ENCODE measurements at places on chromosomes 5 and 9.
A peak's percentile ranks its signal among the peaks of the same experiment; 100 is the strongest.

- no peak for DNase-seq
Measured at GRCh38 chr9:134321946-134322741, 4.1 kb upstream of the RXRA start.

DNA sequence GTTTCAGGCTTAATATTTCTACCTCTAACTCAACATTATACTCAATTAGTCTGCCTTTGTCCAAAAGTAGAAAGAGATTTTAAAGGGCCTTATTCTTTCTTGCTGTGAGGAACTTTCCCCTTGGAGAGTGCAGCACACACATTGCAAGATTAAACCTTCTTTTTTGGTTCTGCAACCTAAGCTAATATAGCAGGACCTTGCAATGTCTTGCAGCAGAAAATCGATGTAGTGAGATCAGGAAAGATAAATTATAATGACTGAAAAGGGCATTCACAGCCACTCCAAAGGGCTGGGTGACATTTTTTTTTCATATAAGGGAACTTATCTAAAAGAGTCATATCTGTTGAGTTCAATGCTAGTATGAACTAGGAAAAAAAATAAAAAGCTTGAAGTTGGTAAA is 422.7 kb upstream of the ADAMTS16 start:
- DNase-seq: no peak

- DNase-seq: peak; percentile 31
Measured at GRCh38 chr9:134099123-134099761, 31.4 kb upstream of the BRD3 start.

DNA sequence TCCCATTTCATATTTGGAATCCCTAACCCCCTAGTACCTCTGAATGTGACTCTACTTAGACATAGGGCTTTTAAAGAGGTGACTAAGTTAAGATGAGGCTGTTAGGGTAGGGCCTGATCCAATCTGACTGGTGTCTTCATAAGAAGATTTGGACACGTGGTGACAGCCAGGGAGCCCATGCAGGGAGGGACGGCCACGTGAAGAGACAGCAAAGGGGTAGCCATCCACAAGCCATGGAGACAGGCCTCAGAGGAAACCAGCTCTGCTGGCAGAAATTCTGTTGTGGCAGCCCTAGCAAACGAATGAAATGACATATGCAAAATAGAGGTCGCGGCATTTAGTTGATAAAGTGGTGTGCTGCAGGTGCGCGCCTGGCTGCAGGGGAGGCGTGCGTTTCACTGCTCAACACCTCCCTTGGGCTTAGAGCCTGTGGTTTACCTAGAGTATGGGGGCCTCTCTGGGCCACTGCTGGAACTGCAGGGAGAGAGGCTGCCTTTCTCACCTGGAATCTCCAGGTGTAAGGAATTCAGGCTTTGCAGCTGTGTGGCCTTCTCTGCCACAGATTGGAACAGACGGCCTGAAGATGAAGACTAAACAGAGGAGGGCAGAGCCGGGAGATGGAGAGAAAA is 7.1 kb upstream of the AFAP1L1 start:
- peak; percentile 42 for DNase-seq

- DNase-seq: no peak
Measured at GRCh38 chr9:89492586-89492985, 5.3 kb downstream of the SEMA4D start.

DNA sequence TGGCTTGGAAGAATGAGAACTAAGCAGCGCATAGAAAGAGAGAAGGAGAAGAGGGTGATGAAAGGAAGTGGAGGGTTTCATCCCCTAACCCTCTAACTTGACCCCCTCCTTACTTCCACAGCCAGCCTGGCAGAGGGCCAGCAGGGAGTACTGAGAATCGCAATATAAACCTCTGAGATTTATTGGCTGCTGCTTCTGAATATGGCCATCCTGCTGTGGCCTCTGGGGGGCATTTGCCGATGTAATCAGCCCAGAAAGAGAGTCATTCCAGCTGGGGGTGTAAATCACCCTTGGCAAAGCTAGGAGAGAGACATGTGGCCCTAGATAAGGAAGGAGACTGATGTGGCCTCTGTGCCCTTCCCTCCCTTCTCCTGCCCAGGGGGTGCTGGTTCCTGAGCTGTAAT is 960 bp upstream of the GFRA3 start:
- DNase-seq: no peak

DNA sequence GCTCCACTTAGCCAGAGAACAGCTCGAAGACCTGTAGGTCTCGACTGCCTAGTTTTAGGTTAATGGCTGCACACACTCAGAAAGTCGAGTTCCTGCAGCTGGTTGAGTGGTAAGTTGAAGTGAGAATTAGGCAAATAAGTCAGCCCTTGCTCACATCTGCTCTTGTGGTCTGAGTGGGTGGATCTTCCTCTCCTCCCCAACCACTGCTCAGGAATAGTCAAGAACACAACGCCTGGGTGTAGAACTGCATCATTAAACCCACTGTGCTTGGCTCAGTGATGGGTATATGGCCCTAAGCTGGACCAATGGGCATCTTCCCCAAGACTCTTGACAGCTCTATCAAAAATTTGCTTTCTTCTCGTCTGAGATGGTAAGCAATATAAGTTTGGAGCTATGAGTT is 20.9 kb upstream of the ADAM19 start:
- DNase-seq: no peak

DNA sequence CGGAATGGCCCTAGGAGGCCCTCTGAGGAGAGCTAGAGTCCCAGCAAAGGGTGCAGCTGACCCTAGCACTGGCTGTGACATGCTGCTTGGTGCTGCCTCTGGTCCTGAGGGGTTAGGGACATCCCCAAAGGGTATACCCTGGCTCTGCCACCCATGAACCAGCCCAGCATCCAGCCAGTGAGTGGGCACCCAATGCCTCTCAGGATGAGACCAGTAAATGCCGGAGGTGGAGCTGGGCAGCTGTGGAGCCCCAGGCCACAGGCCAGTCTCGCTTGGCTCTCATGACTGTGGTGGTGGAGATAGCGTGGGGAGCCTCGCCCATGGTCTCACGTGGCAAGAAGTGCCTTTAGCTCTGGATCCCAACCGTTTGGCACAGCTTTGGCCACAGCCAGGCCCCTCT is 3.7 kb upstream of the CEL start:
- DNase-seq: no peak

DNA sequence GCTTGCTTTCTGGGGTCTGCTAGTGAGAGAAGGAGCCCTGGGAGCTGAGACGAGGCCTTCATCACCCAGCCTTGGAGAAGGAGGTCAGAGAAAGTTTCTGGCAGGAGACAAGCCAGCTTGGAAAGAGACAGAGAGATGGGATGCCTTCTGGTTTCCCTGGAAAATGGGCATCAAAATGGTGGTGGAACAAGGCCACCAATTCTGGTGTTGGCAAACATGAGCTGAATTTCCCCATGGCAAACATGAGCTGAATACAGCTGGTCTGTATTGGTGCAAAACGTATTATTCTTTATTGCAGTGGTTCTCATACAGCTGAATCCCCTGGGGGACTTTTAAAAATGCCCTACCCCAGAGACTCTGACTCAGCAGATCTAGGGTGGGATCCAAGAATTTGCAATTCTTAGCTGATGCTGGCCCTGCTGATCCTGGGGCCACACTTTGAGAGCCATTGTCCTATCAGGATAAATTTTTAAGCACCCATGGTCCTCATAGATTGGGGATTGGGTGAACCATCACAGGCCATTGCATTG is 39.1 kb upstream of the S1PR3 start:
- DNase-seq: no peak

DNA sequence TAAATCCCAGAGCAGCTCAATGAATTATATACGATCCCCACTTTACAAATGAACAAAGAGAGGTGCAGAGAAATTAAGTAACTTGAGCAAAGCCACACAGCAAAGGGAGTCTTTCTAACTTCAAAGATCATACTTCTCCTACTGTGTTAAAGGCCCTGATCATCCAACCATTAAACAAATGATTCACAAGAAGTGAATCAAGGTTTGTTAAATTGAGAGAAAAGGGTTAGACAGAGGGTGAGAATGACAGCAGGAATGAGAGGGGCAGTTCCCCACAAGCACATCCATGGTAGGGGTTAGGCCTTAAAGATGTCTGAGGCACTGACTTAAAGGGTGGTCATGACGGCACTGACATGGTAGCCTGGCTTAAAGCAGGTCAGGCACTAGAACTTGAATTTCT is 10.7 kb downstream of the IDNK start:
- DNase-seq: no peak

DNA sequence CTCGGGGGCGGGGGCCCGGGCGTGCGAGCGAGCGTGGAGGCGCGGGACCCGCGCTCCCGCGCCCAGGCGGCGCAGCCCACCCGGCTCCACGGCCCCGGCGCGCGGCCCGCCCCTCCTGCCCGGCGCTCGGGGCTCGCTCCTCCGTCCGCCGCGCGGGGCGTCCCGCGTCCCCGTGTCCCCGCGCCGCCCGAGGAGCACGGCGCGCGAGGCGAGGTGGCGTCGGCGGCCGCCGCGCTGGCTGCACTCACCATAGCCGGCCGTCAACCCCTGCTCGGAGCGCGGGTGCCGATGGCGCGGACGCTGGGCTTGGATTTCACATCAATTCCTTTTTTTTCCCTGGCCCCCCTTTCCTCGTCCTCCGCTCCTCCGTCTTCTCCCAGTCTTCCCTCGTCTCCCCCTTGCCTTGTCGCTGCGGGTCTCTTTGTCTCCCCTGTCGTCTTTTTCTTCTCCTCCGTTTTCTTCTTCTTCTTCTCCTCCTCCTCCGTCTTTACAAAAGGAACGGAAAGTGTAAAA is 494 bp downstream of the PTCH1 start:
- peak; percentile 49 for DNase-seq

DNA sequence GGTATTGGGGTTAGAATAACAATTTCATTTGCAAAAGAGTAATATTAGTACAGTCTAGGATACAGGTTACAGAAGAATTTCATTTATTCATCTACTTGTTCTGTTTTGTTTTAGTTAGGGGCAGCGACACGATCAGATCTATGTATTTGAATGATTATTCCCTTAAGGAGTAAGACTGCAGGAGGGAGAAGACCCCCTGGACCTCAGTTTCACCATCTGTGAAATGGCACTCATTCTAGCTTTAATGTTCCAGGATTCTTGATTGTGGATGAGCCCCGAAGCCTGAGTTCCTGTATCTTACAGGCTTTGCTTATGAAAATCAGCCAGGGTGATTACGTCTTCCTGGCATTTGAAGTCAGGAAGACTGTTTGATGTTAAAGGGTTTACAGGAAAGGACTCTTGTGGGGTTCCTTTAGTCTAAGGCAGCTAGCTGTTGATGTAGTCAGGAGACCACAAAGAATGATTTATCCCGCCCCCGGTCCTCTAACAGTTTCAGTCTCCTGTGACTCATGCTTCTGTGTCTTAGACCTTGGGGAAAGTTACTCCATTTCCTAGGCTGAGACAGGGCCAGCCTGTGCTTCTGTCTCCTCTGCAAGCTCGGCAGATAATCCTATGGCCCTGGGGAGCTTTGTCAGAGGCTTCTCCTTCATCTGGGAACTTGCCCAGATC is 11.5 kb downstream of the SMIM3 start:
- no peak for DNase-seq

GRCh38 chr5:137217599-137218200 is 281.4 kb downstream of the SPOCK1 start:
- no peak for DNase-seq

DNA sequence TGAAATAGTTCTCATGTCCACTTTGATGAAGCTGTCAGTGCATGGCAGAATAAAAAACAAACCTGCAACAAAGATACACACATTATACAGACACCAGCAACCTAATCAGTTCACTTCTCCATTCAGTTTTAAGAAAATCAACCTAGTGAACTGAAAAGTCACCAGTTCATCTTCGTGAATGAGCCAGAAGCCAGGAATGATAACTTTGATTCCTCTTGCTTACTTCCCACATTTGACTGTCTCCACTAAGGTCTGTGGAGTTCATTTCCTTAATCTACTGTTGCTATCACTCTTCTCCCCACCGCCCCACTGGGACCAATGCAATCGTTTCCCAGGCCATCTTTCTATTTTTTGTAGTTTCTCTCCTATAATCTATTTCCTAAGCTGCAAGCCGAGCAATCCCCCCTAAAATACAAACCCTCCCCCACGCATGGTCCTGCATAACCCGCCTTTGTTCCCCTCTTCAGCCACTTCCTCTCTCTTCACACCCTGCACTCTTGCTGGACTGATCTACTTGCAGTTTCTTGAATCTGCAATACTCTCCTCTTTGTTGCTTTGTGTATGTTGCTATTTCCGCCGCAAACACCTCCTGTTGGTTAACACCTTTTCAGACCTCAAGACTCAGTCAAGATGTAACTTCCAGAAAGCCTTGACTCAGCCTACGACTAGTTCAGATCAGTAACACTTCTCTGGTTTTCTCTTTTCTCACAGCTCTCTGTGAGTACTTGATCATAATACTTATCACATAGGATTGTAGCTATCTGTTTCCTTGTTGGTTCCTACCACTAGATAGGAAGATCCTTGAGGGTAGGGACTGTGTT is 16.6 kb downstream of the STOM start:
- DNase-seq: no peak

- DNase-seq: no peak
Measured at GRCh38 chr5:178371362-178372111, 138.9 kb upstream of the PHYKPL start.

- DNase-seq: no peak
Measured at GRCh38 chr5:171599411-171599810, 180.0 kb downstream of the FGF18 start.

GRCh38 chr9:28598408-28598807 is 1025.1 kb upstream of the C9orf72 start:
- peak; percentile 35 for DNase-seq

DNA sequence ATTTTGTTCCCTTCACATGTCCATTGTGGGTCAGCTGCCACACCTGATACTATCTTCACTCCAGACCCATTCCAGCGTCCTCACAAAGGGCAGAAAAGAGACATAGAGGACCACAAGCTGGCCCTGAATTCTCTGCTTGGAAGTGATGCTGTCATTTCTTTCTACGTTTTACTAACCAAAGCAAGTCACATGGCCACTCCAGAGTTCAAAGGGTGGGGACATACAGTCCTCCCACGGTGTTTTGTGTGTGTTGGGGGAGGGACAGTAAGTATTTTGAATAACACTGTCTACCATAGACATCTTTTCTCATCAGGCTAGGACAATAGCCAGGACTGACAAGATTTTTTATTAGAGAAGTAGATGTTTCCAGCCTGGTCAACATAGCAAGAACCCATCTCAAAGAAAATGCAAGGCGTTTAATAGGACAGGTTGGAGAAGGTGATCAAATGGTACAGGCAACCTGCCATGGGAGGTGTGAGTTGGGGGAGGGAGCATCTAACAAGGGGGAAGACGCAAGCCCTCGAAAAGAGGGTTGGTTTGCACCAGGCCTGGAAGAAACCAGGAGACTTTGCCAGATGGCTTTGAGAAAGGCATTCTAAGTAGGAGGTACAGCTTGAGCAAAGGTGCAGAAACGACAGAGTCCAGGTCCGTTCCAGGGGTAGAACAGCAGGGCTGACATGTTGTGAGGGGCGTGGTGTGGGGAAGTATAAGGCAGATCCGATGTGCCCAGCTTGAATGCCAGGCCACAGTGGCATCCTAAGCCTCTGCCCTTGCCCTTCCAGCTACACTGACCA is 11.3 kb upstream of the GLIPR2 start:
- no peak for DNase-seq

- DNase-seq: no peak
Measured at GRCh38 chr5:73783828-73784227, 157.8 kb downstream of the ARHGEF28 start.

DNA sequence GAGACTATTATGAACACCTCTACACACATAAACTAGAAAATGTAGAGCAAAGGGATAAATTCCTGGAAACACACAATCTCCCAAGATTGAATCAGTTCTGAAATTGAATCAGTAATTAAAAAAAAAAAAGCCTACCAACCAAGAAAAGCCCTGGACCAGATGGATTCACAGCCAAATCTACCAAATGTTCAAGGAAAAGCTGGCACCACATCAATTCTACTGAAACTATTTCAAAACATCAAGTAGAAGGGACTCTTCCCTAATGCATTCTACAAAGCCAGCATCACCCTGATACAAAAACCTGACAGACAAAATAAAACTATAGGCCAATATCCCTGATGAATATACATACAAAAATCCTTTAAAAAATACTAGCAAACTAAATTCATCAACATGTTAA is 25.4 kb upstream of the GRXCR2 start:
- no peak for DNase-seq

Measured in head of caudate nucleus (tissue), 42 donors.